ENCODE measurements at places on chromosomes 2 and 18.

DNA sequence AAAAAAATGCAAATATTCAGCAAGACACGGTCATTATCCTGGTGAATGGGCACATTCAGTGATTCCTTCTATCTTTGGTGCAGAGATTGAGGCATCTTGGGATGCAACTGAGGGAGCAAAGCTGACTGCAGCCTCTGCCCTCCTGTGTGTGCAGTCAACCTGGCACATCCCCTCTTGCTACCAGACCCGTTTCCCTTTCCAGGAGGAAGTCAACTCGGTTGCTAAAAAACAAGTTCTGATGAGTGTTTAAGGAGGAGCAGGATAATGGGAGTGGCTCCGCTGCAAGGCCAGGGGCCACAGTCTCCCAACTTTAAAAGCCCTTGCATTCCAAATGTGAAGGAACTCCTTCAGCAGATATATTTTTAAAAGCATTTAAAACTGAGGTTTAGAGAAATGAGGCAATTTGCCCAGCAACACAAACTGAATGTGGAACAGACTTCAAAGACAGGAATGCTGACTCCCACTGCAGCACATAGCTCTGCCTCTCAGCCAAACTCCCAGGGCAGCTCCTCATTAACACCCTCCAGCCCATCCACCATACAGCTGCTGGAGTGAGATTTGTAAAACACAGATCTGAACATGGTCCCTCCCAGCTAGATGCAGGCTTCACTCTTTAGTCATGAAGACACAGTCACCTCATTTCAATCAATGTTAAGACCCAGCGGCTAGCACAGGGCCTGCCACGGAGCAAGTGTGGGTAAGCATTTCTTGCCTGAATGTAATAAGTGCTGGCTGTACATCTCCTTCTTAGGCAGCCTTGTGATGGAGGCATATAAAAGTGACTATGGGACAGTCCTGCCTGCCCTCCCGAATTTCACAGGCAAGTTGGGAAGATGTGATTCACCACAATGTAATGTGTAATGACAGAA is 54.3 kb downstream of the VSNL1 start:
- no peak for DNase-seq

DNA sequence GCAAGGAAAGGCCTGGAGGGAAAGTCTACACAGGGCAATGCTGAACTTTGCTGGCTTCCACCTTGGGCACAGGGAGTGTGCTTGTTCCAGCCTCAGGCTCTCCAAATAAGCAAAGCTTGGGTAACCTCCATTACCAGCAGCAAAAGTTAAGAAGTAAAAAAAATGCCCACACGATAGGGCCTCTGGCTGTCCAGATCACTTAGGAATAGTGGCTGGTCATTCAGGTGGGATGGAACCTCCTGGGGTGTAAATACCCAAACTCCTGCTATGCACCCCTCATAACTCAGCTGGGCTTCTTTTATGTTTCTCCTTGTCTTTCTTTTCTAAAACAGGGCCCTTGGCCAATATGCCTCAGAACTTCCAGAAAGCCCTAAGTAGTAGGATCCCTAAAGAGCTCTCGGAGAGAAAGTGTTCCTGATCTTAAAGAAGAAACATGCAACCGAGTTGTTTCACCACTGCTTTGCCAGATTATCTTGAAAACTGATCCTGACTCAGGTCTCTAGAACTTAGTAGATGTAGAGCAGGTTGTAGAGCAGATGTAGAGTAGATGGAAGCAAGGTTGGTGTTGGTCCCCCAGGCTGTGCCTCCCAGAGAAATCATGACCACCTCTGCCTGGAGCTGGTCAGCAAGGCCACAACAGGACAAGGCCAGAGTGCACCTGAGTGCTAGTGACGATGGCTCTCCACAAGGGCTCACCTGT is 2.0 kb upstream of the OSR1 start:
- no peak for DNase-seq

GRCh38 chr2:157898591-157898996 is 22.5 kb upstream of the ACVR1 start:
- no peak for DNase-seq

- DNase-seq, result no peak
These were observed 14.8 kb downstream of the PLEKHM3 start for GRCh38 chr2:208010506-208010905.

DNA sequence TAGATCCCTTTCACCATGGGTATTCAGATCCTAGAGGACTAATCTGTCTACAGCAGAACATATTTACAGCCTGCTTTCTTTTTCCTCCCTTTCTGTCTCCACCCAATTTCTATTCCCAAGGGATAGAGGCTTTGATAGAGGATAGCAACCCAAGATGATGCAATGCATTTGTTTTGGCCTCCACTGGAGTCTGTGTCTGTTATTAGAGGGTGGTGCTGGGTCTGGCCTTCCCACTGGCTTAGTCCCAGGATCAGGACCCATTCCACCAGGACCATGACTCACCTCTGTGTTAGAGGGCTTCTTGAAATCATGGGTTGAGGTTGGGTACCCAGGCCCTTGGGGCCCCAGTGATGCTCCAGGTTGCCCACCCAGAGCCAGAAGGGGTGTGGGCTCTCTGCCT is 239.7 kb upstream of the TNP1 start:
- DNase-seq, result no peak

- DNase-seq, result no peak
These were observed 452.3 kb upstream of the ID2 start for GRCh38 chr2:8229546-8229986.

GRCh38 chr2:129467012-129467779 is 512.3 kb upstream of the RAB6C start:
- DNase-seq, result no peak

DNA sequence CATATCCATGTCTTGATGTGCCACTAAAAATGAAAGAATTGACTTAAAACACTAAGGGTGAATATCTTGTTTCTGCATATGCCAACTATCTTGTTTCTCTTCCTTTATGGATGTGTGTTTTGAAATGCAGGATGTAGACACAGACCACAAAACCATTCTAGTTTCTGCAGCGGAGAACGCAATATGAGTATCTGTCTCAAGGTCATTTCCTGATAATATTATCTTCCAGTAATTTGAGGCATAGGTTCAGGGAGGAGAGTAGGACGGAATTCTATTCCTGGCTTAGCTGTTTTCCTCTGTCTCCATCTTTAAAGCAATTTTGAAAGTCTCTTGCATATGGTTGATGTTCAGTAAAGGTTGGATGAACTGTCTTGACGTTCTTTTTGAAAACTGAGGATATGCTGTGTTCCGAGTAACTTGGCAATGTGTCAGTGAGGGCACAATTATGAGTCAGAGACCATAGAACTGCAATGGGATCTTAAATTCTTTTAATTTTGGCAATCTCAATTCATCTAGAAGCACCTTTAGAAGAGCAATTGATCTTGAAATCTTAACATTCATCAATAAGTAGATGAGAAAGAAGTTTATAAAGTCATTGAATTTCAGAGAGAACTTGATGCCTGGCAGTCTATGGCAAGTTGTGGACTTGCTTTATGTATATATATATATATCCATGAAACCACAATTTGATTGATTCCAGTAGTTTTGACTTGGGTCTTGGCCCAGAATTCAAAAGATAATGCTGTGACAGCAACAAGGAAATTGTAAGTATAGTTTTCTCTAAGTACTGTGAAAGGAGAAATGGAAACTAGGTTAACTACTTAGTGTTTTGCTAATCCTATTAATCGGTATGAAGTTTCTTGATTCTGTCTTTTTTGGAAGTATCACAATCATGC is 24.8 kb downstream of the RAB27B start:
- no peak for DNase-seq

GRCh38 chr2:204483608-204484081 is 61.6 kb upstream of the PARD3B start:
- no peak for DNase-seq

DNA sequence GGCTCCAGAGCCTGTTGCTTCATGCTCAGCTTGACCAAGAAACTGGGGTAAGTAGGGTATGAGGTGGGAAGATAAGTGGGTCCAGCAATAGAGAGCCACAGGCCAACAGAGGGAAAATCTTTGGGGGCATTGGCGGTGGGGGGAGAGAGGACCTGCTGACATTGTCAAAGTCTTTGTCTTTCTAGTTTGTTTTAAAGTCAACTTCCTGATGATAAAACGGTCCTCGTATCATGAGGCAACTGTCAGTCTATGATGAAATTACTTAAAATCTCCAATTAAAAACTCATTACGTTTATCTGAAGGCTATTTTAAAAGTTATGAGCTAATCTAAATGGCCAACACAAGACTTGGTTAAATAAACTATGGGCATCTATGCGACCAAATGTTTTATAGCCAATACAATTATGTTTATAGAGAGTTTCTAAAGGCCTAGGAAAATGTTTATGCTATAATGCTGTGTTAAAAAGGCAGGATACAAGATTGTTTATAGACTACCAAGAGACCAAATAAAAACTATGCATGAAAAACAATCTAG is 84.4 kb upstream of the CD28 start:
- DNase-seq, result no peak

DNA sequence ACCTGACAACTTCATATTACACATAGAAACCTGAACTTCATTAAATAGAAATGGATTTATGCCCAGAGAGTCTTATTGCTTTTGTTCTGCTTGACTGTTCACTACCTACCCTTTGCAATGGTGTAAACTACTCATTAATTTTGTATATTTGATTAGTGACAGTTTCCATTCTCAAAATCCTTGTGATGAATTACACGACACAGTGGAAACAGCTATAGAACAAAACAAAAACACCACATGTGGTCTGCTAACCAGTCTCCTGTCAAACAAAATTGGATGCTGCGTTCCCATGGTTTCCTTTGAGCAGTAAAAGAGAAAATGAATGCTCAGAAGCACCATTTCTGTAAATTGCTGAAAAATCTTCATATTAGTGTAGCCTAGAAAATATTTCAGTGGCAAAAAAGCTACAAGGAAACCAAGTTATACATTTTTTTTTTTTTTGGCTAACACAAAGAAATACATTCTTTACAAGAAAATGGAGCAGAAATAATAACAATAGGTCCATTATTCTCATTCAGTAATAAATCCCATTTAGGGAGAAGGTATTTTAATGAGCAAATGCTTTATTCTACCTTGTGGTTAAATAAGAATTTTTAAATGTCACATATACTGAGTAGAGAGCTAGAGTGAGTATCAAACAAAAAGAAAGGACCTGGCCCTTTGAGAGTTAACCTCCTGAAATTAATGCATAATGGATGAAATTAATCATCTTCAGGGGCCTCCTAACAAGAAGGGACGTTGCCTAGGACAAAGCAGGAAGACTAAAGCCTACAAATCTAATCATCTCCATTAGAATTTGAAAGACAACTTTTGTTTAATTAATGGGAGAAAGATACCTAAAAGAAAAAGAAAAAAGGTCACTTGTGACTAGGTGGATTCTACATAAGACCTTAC is 355.1 kb upstream of the ZC3H15 start:
- DNase-seq, result no peak

DNA sequence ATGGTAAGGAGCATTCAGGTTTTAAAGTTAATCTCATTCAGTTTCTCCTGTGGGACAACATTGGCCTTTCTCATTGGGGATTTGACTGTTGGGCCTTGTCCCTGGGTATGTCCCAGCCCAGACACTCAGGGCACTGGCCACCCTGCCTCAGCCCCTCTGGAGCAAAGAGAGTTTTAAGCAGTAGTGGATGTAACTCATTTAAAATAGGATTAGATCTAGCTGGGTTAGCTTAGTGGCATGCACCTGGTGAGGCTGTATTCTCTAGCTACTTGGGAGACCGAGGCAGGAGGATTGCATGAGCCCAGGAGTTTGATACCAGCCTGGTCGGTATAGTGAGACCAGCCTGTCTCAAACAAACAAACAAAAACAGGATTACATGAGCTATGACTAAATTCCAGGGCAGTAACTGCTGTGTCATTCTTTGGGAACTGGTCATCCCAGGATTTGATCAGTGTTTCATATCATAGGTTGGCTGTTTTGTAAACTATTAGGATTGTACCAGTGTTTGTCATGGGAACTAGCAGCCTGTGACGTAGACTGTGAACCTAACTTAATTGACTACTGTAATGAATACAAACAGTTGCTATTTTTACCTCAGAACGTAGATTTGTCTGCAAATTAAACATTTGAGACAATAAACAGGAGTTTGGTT is 12.5 kb downstream of the INPP4A start:
- DNase-seq, result no peak

DNA sequence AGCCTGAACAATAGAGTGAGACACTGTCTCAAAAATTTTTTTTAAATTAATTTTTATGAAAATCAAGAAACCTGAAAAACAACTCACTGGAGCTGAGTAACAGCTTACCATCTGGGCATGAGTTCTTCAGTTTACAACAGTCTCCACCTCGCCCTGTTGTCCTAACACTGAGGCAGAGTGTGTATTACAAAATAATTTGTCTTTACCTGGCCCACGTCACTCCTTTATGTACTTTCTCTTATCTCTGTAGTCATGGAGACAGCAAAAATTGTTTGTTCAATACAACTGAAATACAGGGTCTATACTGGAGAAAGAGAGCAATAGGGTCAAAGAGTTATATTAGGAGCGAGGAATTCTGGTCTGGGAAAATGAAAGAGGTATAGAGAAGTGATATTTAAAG is 48.1 kb downstream of the CYTIP start:
- DNase-seq, result no peak

- no peak for DNase-seq
These were observed 107.5 kb downstream of the COLEC12 start for GRCh38 chr18:392928-393573.

DNA sequence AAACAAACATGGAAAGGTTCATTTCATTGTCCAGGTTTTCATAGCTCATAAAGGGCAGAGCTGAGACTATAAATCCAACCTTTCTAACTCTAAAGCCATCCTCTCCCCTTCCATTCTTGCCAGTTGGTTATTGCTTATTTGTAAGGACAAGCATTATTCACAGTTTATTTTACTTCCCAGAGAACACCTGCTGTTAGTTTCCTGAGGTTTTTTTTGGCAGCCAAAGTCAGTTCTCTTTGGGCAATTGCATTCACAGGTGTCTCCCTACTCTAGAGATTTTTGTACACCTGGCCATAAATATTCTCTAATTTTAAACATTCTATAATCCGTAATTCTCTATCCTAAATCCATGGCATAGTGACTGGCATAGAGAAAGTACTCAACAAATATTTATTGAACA is 87.3 kb upstream of the SPHKAP start:
- DNase-seq, result no peak

GRCh38 chr2:218961651-218962570 is 2.4 kb downstream of the CDK5R2 start:
- DNase-seq, result no peak

DNA sequence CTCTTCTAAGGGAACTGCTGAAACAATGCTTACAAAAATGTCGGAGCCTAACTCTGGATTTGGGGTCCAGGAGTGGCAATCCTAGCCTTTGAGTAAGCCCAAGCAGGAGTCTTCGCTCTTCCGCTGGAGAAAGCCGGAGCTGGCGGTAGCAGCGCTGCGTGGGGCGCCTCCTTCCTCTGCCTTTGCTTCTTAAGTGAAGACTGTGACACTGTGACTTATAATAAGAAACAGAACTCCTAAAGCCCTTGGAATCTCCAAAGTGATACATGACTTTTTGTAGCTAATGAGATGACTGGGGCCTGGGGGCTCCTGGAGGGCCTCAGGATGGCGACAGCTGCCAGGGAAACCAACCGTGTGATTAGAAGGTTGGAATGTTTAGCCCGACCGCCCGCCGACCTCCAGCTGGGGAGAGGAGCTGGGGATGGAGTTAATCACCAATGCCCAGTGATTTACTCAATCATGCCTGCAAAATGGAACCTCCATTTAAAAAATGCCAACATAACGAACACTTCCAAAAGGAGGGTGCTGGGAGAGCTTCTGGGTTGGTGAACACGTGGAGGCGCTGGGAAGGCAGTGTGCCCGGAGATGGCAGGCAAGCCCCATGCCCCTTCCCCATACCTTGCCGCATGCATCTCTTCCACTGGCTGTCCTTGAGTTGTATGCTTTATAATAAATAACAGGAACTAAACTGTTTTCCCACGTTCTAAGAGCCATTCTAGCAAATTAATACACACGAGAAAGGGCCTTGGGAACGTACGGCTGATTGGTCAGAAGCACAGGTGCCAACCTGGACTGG is 29.0 kb upstream of the MAL start:
- no peak for DNase-seq
